ENCODE measurements at places on chromosomes 1 and 21.

DNA sequence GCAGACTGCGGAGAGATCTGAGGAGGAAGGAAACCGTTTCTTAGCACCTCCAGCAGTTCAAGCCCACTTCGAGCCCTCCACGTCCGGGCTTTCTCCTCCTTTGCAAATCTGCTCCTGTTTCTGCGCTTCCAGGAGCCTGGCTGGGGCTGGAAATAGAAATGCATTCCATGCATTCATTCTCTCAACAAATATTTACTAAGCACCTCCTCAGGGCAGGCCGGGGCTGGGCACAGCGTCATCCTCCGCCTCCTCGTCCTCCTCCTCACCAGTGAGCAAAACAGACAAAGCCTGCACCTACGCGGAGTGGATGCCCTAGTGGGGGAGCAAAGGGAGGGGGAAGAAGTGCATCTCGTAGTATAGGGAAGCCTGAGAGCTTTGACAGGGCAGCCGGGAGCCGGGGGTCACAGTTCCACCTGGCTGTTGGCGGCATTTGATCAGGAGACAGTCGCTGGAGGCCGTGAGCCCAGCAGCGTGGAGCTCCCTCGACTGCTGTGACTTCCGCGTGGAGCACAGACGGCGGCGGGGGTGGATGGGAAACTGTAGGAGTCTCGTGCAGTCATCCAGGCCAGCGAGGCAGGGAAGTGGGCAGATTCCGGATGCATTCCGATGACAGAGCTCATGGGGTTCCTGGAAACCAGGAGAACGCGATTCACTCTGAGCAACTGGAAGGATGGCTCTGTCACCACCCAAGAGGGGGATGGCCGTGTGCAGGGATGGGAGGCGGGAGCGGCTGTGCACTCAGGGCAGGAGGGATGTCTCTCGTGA is 93.5 kb downstream of the SIK1 start:
- DNase-seq, result no peak

DNA sequence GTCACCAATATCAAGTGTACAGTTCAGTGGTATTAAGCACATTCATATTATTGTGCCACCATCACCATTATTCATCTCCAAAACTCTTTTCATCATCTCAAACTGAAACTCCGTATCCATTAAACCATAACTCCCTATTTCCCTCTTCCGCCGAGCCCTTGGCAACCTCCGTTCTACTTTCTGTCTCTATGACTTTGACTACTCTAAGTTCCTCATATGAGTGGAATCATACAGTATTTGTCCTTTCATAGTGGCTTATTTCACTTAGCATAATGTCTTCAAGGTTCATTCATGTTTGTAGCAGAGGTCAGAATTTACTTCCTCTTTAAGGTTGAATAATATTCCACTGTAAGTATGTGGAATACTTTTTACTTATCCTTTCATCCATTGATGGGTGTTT is 21.7 kb downstream of the SELP start:
- DNase-seq, result no peak

GRCh38 chr21:40686526-40686925 is 160.4 kb downstream of the DSCAM start:
- no peak for DNase-seq

GRCh38 chr1:66276218-66276617 is 257.7 kb upstream of the SGIP1 start:
- DNase-seq, result no peak

- DNase-seq, result no peak
These were observed 24.9 kb upstream of the C1QA start for GRCh38 chr1:22611530-22611947.

DNA sequence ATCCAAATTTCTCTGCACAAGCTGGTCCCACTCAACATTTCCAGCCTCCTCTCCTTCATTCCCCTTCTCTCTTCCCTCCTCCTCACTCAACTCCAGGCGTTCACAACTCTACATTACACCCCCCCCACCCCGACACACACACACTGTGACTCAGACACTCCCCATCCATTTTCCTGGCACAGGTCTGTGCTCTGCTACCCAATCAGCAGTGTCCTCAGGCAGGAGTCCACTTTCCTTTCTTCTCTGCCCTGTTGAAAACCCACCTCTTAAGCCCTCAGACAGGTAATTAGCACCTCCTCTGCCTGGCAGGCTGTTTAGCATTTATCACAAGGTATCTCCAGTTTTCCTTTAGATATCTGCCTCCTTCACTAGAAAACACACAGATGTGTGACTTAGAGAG is 8.8 kb upstream of the LMX1A start:
- DNase-seq, result no peak

GRCh38 chr1:206529425-206529824 is 22.1 kb downstream of the RASSF5 start:
- no peak for DNase-seq

- DNase-seq, result no peak
These were observed 8.6 kb upstream of the UTS2 start for GRCh38 chr1:7861452-7861851.

GRCh38 chr1:83790446-83790845 is 208.5 kb downstream of the TTLL7 start:
- DNase-seq, result no peak

DNA sequence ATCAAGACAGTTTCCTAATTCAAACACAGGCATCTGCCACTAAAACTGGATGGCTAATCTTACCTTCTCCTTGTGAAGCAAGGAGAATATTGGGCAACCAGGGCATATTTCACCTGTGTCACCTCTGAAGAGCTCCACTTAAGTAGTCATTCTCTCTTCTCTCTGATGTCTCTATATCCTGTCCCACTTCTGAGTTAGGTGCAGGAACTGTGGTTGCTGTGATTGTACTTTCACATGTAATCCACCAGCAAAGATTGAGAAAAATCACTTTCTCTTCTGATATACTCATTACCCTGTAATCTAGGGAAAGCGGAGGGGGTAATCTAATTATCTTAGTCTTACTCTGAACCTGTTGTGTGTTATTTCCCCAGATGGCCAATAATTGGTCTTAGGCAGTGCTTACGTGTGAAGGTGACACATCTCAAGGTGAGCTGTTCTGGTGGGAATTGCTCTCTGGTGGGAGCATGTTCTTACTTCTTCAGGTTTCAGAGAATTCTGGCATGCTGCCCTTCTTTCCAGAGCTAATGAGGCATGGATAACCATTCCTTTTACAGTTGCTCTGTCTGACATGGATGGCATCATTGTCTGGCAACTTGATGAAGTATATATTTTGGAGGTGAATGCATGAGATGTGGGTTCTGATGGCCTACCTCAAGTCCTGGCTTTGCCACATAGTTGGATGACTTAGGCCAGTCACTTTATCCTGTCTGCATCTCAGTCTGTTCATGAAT is 12.0 kb downstream of the XCL2 start:
- DNase-seq, result no peak

GRCh38 chr1:226360106-226360746 is 47.7 kb downstream of the PARP1 start:
- DNase-seq, result no peak

GRCh38 chr1:38360807-38361206 is 314.2 kb upstream of the POU3F1 start:
- no peak for DNase-seq

- peak; percentile 15 for DNase-seq
These were observed 18.9 kb downstream of the PGBD2 start for GRCh38 chr1:248924696-248925532.

DNA sequence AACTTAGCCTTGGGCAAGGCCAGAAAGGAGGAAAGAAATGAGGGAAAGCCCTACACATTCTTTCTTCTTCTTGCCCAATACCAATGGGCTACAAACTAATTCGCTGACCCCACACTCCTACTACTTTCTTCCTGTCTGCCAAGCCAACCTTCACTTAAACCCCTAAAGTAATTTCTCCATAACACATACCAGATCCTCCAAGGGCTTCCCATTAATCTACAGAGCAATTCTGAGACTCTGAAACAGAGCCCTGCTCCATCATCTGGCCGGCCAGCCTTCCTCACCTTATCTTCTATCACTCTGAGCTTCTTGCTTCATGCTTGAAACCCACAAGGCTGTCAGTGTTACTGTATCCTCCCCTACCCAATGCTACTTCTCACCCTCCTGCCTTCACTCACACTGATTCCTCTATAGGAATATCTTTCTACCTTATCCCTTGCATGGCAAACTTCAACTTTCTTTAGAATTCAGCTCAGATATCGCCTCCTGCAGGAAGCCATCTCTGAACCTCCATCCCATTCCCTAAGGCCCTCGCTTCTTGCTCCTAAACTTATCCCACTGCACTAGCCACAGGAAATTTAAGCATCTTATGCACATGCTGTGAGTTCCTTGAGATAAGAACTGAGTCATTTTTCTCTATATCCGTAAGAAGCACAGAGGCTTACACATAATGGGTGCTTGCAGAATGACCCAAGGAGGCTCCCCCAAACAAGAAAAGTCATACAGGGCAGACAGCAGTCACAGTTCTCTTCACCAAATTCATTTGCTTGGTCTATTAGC is 81.9 kb downstream of the JAK1 start:
- no peak for DNase-seq

- no peak for DNase-seq
These were observed 18.5 kb upstream of the GBP3 start for GRCh38 chr1:89041119-89041641.

GRCh38 chr1:91725989-91726721 is 159.8 kb downstream of the TGFBR3 start:
- no peak for DNase-seq

- DNase-seq, result no peak
These were observed 63.1 kb downstream of the ZNF281 start for GRCh38 chr1:200346700-200347099.

GRCh38 chr1:107291987-107292386 is 151.1 kb downstream of the NTNG1 start:
- DNase-seq, result no peak

DNA sequence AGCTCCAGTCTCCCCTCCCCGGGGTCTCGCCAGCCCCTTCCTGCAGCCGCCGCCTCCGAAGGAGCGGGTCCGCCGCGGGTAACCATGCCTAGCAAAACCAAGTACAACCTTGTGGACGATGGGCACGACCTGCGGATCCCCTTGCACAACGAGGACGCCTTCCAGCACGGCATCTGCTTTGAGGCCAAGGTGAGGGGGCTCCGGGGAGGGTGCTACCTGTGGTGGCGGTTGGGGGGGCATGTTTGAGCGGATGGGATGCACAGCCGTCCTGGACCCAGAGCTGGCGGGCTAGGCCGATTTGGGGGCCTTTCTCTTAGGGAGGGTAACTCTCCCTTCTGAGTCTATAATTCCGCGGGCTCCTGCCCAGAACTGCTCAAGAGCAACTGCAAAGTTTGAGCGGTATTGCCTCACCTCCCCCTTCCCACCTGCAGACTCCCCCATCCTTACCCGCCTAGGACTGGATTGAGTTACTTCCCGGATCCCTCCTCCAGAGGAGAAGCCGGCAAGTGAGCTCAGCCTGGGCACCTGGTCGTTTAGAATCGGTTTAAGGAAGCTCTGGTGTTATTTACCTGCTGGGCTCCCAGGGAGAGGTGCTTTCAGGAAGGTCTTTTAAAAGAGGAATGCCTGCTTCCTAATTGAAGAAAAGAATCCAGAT is 730 bp downstream of the NOS1AP start:
- DNase-seq, result no peak

DNA sequence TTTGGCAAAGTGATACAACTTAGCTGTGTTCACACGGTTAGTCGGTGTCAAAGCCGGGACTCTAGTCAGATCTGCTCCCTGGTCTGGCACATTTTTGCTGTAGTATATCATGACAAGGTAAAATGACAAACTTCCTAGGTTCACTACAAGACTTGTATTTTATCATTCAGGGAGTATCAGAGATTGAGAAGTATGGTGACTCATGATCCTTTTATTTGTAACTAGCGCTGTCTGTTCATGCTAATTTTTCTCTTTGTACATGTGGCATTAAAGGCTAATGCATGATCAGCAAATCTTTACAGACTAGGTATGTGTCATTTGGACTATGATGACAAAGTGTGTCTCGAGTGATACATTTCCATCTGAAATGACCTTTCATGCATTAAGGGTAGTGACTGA is 326.7 kb downstream of the SIPA1L2 start:
- DNase-seq, result no peak

DNA sequence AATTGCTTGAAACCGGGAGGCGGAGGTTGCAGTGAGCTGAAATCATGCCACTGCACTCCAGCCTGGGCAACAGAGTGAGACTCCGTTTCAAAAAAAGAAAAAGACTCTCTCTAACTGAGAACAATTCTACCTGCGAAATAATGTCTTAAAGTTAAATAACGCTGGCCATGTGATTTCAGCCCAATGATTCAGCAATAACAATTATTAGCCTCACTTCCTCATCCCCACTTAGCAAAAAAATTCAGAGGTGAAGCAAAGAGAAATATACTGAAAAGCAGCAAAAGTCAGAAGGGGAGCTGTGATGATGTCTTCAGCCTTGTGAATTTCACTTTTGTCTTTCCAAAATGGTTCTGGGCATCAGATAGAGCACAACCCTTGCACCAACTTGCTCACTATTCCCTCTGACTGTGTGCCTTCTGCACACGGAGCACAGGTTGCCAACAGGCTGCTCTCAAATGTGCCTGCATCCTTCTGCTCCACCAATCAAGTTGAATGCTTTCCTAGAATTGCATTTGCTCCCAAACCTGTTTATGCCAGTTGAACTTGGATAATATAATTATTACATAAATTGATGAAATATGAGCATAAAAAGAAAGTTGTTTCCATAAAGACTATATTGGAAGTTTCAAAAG is 79.8 kb upstream of the IPO9 start:
- DNase-seq, result peak; percentile 42

GRCh38 chr1:47262787-47263413 is 30.9 kb upstream of the TAL1 start:
- DNase-seq, result no peak

DNA sequence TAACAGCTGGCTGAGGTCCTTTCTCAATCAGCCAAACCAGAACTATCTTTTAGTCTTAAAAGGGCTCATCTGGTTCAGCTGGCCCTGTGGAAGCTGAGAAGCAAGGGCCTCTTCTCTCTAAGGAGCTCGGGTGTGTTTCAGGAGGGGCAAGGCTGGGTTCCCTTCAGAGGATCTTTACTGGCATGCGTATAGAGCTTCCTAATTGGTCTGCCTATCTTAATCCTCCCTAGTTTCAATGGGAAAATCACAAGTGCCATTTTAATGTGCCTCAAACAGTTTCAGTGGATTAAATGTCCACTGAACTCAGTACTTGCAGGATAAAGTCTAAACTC is 81.5 kb upstream of the LBR start:
- DNase-seq, result no peak

GRCh38 chr1:61056573-61057439 is 25.6 kb upstream of the NFIA start:
- peak; percentile 45 for DNase-seq

- DNase-seq, result no peak
These were observed 6.5 kb downstream of the KCNN3 start for GRCh38 chr1:154863315-154864174.

GRCh38 chr1:29948581-29948980 is 712.3 kb downstream of the PTPRU start:
- no peak for DNase-seq
